ENCODE measurements at places on chromosomes 2 and 18.

GRCh38 chr2:177172034-177172880 is 40.3 kb upstream of the HNRNPA3 start:
- DNase-seq, result peak; percentile 90

- DNase-seq, result peak; percentile 67
Observed at GRCh38 chr2:67259556-67260342, 137.4 kb upstream of the ETAA1 start.

DNA sequence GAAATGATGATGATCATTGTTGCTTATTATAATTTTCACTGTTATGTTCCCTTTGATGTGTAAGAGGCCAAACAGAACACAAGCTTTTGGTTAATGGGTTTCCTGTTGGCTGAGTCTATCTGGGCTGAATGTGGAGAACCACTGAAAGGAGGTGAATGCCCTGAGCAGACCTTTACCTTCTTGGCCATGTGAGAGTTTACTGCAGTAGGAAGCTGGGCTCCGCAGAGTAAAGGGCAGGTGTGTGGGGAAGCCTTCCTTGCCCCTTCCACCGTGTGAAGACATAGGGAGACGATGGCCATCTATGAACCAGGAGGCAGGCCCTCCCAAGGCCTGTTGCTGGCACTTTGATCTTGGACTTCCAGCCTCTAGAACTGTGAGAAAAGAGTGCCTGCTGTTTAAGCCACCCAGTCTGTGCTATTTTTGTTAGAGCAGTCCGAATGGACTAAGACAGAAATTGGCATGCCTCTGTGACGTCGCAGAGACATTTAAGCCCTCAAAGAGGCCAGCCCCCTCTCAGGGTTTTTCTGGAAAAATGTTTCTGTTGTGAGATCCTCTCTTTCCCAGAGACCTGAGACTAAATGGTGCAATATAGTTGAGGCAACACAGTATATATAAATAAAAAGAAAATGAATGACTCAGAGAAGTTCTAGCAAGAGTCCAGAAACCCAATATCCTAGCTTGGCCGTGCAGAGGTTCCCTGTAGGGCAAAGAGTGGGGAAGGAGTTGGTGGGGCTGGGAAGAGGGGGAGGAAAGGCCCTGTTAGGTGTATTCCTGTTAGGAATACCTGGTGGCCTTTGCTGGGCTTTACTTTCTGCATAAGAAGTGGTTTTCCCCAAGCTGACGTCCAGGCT is 121.9 kb upstream of the LGALSL start:
- no peak for DNase-seq

DNA sequence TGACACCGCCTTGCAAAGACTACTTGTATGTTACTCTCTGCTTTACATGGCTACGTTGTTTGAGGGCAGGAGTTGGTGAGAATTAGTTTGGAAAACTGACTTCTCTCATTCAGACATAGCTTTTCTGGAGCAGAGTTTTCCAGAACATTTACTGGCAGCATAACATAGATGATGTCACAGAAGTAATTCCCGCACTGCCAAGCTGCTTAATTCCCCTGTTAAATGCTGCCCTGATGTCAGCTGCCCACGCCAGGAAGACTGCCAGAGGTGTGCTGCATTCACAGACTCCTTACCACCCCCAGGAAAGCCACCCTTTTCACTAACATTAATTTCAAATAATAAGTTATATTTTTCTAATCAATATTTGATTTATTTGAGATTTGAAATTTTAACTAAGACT is 24.7 kb upstream of the PTPN2 start:
- no peak for DNase-seq

GRCh38 chr2:234203135-234203984 is 152.9 kb downstream of the SPP2 start:
- peak; percentile 93 for DNase-seq

DNA sequence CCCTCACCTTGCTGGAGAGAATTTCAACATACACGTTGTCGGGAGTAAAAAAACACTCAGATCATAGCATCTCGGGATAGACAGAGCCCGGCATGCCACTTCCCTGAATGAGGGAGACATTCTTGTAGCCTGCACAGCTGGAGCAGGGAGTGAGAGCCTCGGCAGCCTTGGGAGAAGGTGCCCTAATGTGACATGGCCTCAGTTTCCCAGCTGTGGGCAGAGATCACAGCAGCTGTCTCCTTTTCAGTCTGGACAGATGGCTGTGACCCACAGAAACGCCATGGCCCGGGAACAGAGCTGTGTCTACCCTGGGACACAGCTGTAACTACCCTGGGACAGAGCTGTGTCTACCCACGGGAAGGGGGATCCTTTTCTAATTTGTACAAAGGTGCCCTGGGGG is 55.9 kb downstream of the HS1BP3 start:
- DNase-seq, result no peak

GRCh38 chr2:105578166-105578565 is 166.5 kb upstream of the NCK2 start:
- no peak for DNase-seq

GRCh38 chr18:7413906-7414305 is 153.2 kb upstream of the PTPRM start:
- no peak for DNase-seq

- DNase-seq, result no peak
Observed at GRCh38 chr2:96202152-96202854, 6.3 kb downstream of the STARD7 start.

DNA sequence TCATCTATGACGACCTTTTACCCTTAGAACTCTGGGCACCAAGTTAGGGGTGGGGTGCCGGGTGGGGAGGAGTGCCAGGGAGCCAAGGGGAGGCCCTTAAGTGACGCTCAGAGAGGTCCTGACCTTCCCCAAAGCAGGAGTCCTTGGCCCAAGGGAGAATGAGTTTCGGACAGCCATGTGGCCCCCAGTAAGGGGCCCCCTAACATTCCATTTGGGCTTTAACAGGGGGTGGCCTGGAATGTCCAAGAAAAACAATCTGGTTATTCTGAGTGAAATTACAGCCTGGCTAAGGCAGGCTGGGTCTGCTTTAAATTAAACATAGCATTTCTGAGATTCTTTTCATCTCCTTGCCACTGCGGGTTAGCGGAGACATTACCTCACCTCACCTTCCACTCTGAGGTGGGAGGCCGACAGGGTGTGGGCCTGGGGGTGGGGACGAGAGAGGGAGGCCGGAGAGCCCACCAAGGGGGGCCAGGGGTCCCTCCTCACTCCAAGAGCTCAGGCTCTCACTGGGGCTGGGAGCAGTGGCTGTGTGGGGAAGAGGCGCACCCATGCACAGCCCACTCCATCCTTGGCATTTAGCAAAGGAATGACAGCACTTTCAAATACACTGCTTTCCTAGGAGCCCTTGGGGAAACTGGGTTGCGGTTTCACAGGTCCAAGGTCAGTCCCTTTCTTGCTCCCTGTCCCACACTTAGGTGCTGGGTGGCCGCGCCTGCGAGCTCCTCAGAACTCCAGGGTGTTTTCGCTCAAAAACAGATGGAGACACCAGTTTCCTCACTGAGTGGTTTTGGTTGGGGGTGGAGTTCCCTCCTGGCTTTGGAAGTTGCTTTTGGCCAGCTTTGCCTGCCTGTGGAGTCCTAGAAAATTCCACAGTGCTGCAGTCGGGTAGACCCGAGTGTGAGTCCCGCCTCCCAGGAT is 107.4 kb downstream of the POLR1A start:
- DNase-seq, result peak; percentile 83

Data from NCI-H226 (cell line).